AG08395 (cell line): ENCODE measurements at places on chromosomes 1 and 21.

DNA sequence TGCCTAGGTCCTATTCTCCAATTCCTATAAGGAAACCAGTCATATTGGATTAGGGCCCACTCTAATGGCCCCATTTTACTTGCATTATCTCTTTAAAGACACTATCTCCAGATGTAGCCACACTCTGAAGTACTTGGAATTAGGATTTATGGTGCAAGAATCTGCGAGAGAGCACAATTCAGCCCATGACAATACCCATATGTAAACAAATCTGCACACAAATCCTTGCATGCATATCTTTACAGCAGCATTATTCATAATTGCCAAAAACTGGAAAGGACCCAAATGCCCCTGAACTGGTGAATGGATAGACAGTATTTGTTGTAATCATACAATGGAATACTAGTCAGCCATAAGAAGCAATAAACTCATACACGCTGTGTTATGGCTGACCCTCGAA, 229.8 kb upstream of the ADAMTS5 start:
- DNase-seq, result no peak

DNA sequence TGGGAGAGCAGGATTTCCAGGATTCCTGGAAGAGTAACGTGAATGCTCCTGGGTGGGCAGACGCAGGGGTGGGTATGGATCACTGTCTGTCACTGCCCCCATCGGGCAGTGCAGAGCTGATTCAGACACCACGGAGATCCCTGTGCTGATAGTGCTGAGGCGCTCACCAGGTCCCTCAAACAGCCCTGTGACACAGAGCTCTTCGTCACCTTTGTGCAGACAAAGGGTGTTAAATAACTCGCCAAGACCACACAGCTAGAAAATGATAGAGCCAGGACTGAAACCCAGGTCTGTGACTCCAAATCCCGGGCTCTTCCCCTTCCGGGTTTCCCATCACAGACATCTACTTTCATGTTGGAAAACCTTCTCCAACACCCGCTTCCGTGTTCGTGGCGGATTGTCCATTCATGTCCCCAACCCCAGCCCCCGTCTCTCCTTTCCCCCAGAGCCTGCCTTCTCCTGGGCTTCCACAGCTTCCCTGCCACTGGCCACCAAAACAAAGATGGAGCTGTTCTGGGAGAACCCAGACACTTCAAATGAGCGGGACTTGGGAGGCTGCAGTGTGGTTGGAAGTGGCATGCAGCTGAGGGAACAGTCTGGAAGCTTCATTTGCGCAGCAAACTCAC, 2.6 kb downstream of the EFHD2 start:
- no peak for DNase-seq

DNA sequence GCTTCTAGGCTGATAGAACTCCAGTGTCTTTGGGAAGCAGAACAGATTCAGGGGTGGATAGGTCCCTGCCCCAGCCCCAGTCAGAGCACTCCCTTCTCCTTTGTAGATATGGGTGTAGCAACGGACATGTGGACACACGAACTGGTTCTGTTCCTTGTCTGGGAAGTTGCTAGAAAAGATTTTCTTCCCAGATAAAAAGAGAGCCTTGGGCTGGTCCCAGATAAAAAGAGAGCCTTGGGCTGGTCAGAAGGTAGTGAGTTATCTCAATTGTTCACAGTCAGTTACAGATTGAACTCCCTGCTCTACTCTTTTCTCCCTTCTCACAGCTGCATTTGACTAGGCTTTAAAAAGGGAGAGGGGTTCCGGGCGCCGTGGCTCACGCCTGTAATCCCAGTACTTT, 7.4 kb upstream of the EFNA1 start:
- no peak for DNase-seq

DNA sequence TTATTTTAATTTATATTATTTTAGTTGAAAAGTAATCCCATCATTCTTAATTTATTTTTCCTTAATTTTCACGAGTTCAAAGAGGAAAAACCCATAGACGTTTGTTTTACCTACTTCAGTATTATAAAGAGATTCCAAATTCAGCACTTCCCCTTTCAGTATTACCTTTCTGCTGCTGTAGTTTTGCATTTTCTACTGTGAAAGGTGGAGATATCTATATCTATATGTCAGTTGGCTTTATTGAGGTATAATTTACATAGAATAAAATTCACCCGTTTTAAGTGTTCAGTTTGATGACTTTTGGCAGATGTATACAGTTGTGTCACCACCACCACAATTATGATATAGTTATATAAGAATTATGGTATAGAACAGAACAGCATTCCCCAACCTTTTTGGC, 33.0 kb downstream of the MAST2 start:
- DNase-seq, result no peak

- DNase-seq, result peak; percentile 9
Observed at GRCh38 chr1:11158291-11158690, 30.9 kb upstream of the ANGPTL7 start.

DNA sequence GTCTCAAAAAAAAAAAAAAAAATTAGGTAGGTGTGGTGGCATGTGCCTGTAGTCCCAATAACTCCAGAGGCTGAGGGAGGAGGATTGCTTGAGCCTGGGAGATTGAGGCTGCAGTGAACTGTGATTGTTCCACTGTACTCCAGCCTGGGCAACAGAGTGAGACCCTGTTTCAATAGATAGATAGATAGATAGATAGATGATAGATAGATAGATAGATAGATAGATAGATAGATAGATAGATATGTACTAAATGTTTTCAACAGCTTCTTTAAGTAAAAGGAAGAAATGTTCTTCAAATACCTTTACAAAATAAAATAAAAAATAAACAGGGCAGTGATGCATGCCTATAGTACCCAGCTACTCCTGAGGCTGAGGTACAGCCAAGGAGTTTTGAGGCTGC, 9.8 kb downstream of the KIF1B start:
- DNase-seq, result no peak

- DNase-seq, result no peak
Observed at GRCh38 chr1:201925981-201926645, 20.2 kb downstream of the LMOD1 start.

DNA sequence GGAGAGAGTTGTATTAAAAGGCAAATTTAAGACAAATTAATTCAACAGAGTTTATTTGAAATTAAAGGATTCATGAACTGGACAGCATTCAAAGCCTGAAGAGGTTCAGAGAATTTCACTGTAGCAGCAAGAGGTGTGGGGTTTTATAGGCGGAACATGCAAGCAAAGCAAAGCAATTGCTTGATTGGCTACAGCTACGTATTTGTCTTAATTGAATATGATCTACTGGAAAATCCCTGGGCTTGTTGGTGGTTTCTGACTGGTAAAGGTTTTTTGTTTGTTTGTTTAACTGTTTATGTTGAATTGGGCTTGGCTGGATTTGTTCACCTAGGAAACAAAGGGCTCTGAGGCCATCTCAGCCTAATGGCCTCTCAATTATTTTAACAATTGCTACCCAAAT, 61.5 kb downstream of the KCNK1 start:
- DNase-seq, result no peak

DNA sequence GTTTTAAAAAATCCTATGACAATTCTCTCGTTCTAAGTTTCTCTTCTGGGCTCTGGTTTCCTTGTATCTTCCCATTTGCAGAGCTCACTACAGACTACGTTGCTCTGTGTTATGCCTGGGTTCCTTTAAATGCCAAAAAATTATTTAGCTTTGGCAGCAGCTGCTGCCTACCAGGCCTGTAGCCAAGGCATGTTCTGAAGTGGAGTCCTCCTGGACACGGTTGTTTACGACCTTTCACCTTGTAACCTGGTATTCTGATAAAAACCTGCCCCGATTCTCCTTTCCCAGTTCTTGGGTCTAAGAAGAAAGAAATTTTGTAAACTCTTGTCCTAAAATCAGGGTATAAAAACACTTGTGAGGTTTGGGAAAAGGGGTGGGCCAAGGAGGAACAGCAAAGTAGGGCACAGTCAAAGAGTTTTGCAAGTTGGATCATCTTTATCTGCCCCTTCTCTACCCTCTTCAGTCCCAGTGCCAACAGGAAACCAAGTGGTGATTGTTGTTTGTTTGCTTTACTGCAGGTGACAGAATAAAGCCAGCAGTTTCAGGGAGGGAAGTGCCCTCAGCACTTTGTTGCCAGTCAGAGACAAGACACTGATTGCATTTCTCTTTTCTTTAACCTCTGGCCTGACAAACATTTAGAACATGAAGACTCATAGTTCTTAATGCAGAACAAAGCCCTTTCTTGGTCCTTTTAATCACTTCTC, 3.1 kb upstream of the TXNIP start:
- no peak for DNase-seq

DNA sequence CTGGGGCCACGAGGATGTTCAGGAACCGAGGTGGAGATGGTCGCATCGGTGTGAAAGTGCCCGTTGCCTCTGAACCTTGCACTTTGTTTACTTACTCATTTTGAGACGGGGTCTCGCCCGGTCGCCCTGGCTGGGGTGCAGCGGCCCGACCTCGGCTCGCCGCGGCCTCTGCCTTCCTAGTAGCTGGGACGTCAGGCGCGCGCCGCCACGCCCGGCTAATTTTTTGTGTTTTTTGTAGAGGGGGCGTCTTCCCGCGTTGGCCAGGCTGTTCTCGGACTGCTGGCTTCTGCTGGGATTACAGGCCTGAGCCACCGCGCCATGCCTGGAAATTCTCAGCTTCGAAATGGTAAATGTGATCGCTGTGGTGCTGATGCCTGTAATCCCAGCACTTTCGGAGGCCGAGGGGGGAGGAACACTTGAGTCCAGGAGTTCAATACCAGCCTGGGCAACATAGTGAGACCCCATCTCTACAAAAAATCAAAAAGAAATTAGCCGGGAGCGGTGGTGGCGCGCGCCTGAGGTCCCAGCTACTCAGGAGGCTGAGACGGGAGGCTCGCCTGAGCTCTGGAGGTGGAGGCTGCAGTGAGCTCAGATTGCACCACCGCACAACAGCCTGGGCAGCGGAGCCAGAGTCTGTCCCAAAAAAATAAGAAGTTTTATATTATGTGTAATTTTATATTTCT, 684 bp upstream of the MRPL20 start:
- no peak for DNase-seq

- DNase-seq, result no peak
Observed at GRCh38 chr1:165894591-165894990, 67.2 kb downstream of the UCK2 start.

- no peak for DNase-seq
Observed at GRCh38 chr1:47506053-47506452, 68.2 kb downstream of the FOXD2 start.

- no peak for DNase-seq
Observed at GRCh38 chr1:239826211-239826610, 265.5 kb upstream of the FMN2 start.

DNA sequence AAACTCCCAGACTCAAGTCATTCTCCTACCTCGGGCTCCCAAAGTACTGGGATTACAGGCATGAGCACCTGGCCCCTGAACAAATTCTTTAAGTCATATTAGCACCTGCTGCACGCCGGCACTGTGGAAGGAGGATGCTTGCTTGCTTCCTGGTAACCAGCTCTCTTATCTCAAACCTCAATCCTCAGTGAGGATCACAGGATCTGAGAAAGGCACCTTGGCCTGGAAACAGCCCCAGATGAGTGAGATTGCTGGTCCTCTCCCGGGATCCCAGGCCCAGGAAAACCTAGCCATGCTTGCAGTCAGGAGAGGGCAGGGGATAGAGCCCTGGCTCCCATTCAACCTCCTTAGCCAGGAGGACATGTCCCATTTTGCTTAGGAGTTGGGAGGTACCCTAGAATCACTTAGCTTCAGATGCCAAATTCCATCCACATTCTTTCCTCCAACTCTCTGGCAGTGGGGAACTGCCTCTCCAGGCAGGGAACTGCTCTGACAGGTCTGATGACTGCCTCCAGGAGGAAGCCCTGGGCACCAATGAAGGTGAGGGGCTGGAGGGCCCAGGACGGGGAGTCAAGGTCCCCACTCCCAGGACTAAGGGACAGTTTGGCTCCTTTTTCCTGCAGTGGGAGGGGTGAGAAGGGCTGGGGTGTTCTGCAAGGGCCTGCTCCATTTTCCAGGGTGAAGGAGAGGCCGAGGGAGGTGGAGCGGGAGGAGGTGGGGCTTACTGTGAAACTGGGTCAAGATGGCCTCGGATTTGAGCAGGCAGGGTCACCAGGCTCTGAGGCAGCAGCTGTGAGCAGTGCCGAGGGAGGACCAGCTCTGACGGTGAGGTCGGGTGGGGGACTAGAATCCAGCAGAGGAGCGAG, 9.5 kb downstream of the GPR37L1 start:
- DNase-seq, result peak; percentile 39

GRCh38 chr21:26964170-26964778, 2.6 kb downstream of the ADAMTS5 start:
- DNase-seq, result peak; percentile 75

GRCh38 chr1:52970149-52970548, 43.1 kb downstream of the SCP2 start:
- no peak for DNase-seq

- DNase-seq, result no peak
Observed at GRCh38 chr1:220137019-220137786, 43.3 kb downstream of the IARS2 start.

DNA sequence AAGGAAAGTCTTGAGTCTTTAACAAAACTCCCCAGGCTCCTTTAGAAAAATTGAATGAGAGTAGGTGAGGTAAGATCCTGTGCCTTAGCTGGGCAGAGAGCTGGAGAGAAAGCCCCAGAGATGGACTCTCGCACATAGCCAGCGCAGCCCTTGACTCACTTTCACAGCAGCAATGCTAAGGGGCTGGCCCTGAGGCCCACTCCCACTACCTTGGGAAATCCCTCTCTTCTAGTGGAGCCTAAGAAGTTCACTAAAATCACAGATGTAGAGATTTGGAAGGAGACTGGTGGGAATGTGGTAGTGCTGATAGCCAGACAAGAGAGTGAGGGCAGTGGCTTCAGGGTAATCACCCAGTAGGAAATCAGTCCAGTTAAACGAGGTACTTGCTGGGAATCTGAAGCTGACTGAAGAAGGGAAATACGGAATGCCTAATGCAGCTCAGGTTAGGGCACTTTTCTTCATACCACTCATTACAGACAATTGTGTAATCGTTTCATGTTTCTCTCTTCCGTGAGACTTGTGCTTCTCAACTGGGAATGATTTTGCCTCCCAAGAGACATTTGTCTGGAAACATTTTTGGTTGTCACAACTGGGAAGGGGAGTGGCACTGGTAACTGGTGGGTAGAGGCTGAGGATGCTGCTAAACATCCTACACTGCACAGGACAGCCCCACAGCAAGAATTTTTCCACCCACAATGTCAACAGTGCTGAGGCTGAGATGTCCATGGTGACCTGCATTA, 42.4 kb upstream of the LRRC8C start:
- no peak for DNase-seq

DNA sequence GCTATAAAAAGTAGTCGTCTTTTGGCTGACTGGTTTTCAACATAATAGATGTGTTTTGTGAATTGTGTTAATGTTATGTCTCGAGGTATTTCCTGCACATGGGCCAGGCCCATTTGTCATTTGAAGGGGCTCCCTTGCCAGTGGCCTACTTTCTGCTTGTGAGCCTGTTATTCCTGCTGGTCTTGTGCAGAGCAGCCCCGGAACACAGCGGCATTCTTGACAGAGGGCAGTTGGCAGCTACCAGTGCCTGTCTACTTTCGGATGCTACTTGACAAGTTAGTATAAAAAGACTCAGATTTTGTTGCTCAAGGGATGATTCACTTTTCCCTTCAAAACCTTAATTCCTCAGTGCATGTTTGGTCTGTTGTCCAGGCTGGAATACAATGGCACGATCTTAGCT, 28.5 kb downstream of the PGM1 start:
- peak; percentile 41 for DNase-seq
